8988T (cell line): ENCODE measurements at places on chromosomes 5 and 9.

DNA sequence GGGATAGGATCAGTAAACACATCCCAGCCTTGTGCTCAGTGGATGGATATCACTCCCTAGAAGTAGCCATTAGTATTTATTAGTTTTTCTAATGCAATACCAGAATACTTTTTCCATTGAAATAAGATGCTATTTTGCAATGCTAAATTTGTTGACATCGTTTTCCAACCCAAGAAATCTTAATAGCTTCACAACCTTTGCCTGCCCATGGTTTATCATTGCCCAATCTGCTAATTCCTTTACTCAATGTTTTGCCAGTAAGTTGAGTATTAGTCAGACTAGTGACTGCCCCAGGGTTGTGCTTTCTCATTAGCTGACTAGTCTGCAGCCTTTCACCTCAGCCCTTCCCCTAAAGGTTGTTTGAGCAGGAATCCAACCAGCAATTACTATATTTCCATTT is 62.9 kb downstream of the NREP start:
- DNase-seq: no peak

GRCh38 chr5:53123702-53124101 is 14.1 kb upstream of the MOCS2 start:
- no peak for DNase-seq

DNA sequence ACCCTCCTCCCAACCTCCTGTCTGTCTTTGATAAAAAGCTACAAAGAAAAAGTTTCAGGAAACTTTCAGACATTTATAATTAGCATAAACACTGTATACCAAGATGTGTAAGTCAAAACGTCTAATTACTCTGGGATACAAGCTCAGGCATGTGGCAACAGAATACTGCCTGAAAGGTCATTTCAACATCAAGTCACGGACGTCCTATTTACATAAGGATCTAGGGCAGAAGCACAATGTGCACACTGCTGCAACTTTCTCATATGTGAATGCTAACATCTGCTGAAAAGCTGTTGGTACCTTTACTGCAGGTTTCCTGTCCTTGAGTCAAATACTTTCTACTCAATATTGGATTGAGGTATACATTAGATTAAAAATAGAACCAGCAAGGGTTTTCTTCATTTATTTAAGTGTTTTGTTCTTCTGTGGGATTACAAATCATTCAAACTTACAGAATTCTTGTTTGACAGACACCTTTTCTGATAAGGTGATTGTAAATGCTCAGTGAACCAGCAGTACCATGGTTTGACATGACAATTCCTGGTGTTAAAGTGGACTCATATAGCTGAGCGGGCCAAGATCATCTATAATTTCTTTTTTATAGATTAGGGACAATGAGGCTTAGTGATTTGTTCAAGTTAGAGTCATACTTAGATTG is 36.8 kb downstream of the ELL2 start:
- no peak for DNase-seq

GRCh38 chr9:36470643-36471290 is 70.7 kb upstream of the RNF38 start:
- DNase-seq: no peak

- no peak for DNase-seq
Measured at GRCh38 chr5:5481206-5481605, 58.7 kb downstream of the ICE1 start.

GRCh38 chr5:53560028-53560427 is 411 bp upstream of the NDUFS4 start:
- no peak for DNase-seq

DNA sequence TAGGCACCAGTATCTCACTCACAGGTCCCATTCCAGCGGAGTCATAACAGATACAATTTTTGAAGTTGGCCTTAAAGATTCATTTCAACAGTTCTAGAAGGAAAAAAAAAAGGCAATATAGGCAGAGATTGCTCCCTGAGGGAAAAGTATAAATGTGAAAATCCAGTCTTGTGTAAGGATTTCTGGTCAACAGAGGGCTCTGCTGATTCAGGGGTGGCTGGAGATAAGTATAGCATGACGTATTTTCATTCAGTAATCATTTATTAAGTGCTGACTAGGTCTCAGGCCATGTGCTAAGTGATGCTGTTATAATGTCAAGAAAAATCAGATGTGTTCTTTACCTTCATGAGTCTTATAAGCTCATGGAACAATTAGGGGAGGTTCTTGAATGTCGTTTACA is 377.3 kb upstream of the MEF2C start:
- no peak for DNase-seq

DNA sequence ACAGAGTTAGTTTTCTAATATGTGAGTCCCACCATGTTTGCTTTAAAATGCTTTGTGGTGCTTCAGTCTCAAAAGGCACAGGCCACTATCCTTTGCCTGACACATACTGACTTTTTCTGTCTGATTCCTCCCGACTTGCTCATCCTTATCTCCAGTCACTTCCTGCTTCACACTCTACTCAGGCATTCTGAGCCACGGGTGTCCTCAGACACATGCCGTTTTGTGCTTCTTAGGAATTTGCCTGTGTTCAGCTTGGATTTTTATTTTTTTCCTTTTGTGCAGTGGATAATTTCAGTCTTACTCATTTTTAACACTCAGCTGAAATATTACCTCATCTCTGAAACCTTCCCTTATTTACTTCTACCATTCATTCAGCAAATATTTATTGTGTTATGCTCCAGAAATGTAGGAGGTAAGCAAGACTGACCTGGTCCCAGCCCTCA is 54.1 kb downstream of the MAN2A1 start:
- peak; percentile 11 for DNase-seq

- no peak for DNase-seq
Measured at GRCh38 chr9:34505370-34506120, 17.2 kb downstream of the ENHO start.

- DNase-seq: no peak
Measured at GRCh38 chr5:101431201-101431600, 528.1 kb upstream of the ST8SIA4 start.

DNA sequence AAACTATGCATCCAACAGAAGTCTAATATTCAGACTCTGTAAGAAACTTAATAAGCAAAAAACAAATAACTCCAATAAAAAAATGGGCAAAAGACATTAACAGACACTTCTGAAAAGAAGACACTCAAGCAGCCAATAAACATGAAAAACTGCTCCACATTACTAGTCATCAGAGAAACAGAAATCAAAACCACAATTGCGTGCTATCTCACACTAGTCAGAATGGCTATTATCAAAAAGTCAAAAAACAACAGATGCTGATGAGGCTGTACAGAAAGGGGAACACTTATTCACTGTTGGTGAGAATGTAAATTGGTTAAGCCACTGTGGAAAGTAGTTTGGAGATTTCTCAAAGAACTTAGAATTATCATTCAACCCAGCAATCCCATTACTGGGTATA is 101.2 kb upstream of the TRIM32 start:
- no peak for DNase-seq

DNA sequence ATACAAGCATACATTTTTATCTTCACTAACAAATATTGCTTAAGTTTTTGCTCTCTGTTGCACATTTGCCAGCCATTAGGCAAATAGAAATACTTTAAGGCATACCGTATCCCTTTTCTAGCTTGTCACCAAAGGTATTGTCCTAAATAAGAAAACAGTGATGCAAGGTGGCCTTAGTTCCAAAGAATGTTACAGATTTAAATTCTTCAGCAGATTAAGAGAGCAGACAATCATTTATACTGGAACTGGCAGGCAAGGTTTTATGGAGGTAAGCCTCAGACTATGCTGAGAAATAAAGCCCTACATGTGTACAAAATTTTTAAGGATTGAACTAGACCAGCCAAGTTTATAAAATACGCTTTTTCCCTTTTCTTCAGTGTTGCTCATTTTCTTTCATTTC is 247.8 kb downstream of the IZUMO3 start:
- DNase-seq: no peak

DNA sequence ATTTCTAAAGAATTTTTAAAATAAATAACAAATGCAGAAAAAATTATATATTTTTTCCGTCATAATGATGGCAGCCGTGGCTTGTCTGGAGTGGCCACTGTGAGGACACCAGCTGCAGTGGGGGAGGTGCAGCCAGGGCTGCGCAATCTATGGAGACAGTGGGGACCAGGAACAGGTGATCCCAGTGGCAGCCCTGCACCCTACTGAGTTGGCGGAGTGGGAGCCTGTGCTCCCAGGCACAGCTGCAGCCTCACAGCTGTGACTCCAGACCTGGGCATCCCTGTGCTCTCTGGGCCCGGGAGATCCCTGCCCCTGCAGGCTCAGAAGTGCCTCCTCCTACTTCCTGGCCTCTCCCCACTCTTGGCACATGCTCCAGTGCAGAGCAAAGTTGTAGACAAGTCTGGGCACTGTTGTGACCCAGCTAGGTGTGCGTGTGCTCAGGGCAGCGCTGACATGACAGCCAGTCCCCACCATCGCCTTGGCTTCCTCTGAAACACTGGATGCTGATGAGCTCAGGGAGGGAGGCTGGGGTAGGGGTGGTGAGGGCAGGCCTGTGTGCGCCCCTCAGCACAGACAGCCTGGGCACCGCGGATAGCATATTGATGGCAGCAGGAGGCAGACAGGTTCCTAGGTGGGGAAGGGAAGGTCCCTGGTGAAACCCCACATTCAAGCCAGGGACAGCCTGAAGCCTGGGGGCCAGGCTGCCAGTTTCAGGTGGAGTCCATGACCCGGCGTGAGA is 96.0 kb upstream of the PRR16 start:
- DNase-seq: no peak

DNA sequence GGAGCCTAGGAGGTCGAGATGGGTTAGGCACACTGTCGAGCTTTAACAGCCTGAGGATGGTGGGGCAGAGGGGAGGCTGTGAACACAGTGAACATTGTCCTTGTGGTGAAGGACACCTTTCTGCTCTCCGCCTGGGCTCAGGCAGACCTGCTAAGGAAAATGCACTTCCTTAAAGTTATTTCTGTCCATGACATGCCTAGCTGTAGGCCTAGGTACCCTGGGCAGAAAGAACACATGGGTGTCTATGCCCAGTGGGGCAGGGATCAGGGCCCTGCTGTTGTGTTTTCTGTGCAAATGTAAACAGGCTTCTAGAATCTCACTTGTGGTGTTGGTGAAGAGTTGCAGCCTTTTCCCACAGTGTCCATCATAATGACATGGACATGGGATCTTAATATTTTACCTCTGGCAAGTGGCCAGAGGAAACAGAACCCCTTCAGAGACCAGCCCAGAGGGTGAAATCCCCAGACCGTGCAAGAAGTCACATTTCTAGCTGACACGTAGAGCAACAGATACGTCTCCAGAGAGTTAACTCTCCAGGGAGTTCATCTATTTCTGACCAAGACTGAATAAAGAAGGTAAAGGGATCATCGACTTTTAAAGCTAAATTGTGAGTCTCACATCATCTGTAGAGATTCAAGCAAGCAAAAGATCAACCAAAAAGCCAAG is 79.2 kb downstream of the C9orf152 start:
- no peak for DNase-seq

DNA sequence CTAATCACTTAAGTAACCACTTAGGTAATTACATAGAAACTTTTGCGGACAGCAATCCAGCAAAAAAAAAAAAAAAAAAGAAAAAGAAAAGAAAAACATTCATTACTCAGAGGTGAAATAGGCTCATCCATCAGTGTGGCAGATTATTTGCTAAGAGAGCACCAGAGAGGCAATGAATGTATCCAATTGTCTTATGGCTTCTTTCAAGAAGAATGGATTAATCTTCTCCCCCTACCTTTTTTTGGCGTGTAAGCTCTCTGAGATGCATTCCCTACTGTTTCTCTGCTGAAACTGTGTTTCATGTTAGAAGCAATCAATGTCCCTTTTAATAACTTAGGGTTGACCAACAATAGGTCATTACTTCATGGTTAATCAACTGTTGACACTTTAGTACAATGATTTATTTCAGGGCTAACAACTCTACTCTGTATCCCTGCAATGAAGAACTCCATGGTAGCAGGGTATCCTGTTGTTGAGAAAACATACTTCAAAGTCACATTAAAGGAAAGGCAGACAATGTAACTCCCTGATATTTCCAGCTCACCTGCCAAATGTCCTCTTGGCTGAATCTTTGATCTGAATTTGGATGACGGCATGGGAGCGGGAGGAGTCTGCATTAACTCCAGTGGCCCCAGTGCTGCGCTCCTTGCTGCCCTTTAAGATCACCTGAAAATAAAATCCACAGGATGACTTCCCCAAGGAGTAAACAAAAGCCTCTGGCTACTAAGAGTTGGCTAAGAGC is 57.6 kb downstream of the KIF24 start:
- DNase-seq: no peak

GRCh38 chr5:27705661-27706060 is 667.3 kb upstream of the CDH9 start:
- no peak for DNase-seq

GRCh38 chr5:178307267-178308045 is 74.9 kb upstream of the PHYKPL start:
- no peak for DNase-seq

- DNase-seq: peak; percentile 44
Measured at GRCh38 chr5:180598316-180598701, 7.0 kb upstream of the SCGB3A1 start.

DNA sequence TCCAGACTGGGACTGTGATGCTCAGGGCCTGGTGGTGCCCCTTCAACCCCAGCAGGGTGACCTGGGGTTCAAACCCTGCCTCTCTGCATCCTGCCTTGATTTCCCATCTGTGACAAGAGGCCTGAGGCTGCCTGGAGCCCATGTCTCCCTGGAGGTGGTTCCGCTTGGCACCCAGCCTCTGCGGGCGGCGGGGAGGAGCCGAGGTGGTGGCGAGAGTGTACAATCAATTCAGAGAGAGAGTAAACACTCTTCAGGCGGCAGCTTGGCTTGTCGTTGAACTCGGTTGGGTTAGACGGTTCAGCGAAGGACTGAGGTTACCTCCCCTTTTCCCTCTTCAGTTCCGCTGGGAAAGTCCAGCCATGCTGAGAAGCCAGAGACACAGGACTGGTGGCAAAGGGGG is 39.3 kb downstream of the NTNG2 start:
- DNase-seq: no peak

DNA sequence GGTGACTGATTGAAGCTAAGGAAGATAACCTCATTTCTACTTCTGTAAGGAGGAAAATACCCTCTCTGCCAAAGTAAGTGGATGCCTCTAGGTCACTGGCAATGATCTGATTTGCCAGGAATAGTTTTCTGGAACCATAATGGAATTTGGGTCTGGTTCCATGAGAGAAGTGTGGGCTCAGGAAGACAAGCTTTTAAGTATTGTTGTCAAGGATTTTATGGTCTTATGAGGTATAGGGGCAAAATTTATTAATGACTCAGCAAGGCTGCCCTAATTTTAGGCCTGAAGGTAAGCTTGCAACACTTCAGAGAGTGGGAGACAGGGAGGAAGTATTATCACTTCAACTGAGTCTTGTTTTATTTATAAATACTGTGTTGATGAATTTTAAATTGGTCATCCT is 322.6 kb upstream of the ACTBL2 start:
- DNase-seq: no peak

DNA sequence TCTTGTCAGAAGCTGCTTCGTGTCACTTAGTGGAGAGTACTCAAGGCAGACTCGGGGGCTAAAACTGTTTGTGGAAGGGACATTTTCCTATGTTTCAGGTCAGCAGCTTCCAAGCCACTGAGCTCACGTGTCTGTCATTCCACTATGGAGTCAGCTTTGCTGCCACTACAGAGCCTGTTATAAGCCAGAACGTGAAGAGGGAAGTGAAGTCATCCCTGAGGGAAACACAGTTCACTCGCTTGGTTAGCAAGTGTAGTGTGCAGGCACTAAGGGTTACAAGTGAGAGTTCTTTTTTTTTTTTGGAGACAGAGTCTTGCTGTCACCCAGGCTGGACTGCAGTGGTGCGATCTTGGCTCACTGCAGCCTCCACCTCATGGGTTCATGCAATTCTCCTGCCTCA is 24.5 kb upstream of the LTC4S start:
- no peak for DNase-seq
